ENCODE measurements at places on chromosomes 7 and 10. TPM values are rescaled to one million over a fixed set of nuclear protein-coding genes. Genes with fewer than 3 reads are reported as not detected.

DNA sequence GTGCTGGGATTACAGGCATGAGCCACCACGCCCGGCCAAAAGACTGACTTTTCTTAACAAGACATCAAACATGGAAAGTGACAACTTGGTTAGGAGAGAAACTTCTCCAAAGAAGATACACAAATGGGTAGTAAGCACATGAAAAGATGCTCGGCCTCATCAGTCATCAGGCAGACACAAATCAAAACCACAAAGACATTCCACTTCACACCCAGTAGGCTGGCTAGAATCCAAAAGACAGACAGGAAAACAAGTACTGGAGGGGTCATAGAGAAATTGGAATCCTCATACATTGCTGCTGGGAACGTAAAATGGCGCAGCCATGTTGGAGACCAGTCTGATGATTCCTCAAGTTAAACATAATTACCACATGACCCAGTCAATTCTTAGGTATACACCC lies 16.4 kb downstream of the SEPHS1 start:
- no peak for DNase-seq

DNA sequence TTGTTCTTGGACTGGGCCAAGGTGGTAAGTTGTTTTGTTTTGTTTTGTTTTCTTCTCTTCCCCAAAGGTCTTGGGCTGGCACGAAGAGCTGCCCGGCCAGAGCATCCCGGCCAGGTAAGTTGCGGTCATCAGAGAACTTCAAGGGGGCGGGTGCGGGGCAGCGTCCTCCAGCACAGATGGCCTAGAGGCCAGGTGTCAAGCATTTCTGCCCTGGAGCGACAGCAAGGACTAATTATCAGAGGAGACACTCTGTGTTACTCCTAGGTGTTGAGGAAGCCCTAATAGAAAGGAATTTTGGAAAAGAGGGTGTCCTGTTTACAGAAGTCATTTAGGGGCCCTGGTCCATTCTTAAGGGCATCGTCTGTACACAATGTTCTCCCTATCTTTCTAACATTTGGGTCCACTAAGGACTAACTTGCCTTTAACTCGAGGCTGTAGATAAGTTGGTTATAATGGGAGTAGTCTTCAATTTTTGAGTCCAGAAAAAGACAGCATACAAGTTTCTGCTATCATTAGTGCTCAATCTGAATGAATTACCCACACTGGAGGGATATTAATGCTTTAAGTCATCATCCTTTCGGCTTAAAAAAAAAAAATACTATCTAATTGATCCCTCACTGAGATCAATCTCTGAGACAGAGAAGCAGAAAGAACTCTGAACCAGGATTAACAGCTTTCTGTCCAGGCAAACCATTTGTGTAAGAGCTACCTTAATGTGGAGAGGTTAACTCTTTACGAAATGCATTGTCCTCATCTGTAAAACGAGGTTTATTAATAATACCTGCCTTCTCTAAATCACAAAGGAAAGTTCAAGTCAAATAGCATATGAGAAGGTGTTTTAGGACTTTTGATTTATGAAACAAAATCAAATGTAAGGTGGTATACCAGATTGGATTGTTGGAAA lies 1.5 kb downstream of the ITGB8 start:
- DNase-seq, result no peak

- DNase-seq, result no peak
Measured at GRCh38 chr10:119700321-119700954, 25.4 kb upstream of the INPP5F start.

DNA sequence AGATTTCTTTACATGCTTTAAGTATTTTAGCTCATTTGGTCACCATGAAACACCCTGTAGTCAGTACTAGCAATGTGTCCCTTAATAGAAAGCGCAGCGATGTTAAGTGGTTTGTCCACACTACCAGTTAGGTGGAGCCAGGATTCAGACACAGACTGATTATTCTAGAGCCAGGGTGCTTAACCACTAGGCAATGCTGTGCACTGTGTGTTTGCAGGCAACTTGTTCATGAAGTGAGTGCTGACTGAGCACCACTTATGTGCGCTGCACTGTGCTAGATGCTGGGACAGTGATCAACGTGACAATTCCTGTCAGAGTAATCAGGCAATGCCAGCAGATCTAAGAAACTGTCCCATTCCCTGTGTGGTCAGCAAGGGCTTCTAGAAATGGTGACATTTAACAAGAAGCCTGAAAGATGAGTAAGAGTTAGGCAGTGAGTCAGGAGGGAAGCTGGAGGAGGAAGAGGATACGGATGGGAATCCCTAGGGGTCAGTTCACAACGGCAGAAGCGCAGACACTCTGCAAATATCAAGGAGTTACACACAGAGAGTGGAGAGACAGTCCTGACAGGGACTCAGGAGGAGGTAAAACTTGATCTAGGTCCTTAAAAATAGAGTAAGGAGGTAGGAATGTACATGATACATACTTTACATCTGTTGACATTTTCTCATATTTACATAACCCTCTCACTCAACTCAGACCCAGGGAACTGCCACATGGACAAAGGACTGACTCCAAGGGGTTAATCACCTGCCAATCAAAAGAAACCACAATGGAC lies 69.7 kb upstream of the EGR2 start:
- DNase-seq, result no peak

DNA sequence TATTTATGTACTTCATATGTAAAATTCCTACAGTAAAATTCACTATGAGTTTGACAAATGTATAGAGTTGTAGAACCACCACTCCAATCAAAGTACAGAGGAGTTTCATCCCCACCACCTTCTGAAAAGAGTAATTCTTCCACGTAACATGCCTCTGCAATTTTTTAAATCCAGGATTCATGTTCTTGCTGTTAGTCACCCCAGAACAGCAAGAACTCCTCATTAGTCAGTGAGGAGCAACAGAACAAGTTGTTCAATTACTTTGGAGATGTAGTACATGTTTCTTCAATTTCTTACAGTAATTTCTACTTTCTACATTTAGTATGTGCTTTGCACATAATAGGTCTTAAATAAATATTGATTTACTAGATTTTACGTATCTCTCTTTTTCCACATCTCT lies 248.1 kb downstream of the ABCA13 start:
- no peak for DNase-seq

DNA sequence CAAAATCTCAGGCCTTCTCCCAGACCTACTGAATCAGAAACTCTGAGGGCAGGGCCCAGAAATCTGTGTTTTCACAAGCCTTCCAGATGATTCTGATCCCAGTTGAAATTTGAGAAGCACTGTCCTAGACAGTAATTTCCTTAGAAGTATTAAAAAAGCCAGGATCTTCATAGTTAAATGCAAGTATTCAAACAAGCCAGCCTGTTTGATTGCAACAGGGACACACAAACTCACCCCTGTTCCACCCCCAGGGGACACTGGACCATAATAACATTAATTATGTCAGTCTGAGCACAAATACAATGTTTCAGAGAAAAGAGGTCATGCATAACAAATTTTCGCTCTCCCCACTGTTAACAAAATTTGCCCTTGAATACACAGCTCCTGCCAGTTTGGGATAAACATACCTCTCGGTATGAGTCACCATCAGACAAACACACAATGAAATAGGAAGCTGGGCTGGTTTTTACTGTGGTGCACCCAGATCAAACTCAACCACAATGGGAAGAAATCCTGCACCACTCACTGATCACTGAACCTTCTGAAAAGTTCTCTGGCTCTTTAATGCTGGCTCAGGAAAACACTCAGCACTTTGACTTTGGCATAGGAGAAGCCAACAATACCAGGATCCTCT lies 34.3 kb downstream of the ABLIM1 start:
- no peak for DNase-seq

- no peak for DNase-seq
Measured at GRCh38 chr10:106816318-106817085, 348.0 kb downstream of the SORCS1 start.

GRCh38 chr10:70546584-70546983 lies 56.0 kb downstream of the PRF1 start:
- DNase-seq, result no peak

- no peak for DNase-seq
Measured at GRCh38 chr10:46528171-46528671, 28.2 kb downstream of the GPRIN2 start.

GRCh38 chr10:131842351-131843088 lies 58.3 kb upstream of the PPP2R2D start:
- DNase-seq, result no peak

DNA sequence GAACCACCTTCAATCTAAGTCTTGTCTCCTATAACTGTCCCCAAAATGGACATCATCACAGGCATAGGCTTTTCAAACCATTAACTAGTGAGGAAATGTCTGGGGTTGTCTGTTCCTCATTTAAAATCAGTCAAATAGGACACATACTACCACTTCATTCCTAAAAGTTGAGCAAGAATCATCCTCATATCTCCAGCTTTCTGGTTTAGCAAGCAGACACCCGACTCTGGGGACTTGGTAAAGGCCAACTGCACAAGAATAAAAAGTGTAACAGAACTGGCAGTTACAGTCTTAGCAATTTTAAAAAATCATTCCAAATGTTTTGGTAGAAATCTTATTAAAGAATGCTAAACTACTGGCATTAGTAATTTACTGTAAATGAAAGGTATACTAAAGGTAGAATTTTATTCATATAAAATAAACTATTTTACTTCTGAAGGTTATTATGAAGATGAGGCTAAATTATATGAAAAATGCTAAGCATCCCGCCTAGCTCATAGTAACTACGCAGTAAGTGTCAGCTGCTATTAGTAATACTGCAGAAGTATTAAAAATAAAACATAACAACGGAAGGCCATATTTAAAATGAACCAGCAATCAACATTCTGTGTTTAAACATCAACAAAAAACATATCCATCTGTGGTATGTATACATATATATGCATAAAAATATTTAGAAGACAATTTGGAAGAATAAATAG lies 60.8 kb downstream of the ZNF438 start:
- no peak for DNase-seq

DNA sequence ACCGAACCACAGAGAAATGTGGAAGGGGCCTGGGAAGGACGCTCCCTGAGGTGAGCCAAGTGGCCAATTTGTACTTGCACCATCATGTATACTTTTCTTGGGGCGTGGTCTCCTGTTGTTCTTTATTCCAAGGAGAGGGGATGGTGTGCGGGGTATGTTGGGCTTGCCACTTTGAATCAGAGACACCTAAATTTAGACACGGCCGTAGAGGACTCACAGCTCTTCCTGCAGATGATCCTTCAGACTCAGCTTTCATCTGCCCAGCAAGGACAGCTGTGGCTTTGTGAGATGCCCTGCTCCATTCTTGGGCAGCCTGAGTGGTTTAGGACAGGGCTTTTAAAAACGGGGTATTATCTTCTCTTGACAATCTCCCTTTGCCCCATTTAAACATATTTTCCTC lies 473.2 kb downstream of the REEP3 start:
- no peak for DNase-seq

DNA sequence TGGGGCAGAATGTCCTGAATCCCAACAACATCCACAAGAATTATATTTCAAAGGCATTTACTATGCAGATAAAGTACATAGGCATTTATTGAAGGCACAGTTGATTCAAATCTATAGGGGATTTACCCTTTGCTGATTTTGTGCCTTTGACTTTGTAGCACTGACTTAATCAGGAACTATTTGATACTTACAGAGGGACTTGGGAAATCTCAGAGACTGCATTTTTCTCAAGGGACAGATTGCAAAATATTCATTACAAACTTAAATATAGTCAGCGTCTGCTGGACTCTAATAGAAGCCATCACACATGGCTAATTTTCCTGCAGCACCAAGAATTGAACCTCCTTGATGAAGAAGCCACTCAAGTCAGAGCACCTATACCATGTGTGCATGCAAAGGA lies 44.9 kb downstream of the FAS start:
- no peak for DNase-seq

SH2D4B gene
- not detected for polyA plus RNA-seq

SAMD9L gene
- 45.7 TPM for polyA plus RNA-seq

PRKG1 gene
- polyA plus RNA-seq, result not detected

IRF5 gene
- polyA plus RNA-seq, result 15.2 TPM

CDH23 gene
- 2.0 TPM for polyA plus RNA-seq

Measured in CD8-positive, alpha-beta memory T cell (primary cell).